DND-41 (cell line): ENCODE measurements at places on chromosomes 5 and 9.

GRCh38 chr9:124139001-124139400, 118.7 kb upstream of the NEK6 start:
- no peaks in the 10 kb centered on the region for H3K27me3 ChIP-seq
- H3K4me3 ChIP-seq, result no peak overlapping the region
- H3K36me3 ChIP-seq, result no peaks in the 10 kb centered on the region
- H3K4me1 ChIP-seq, result no peaks in the 10 kb centered on the region
- no peak for DNase-seq

- no peak overlapping the region for H3K4me3 ChIP-seq
- no peaks in the 10 kb centered on the region for H3K4me1 ChIP-seq
- H3K36me3 ChIP-seq, result no peaks in the 10 kb centered on the region
- no peak overlapping the region for H3K27ac ChIP-seq
Measured at GRCh38 chr5:12292610-12293204, 388.5 kb upstream of the CTNND2 start.

GRCh38 chr9:81686614-81687520, 2.5 kb downstream of the TLE1 start:
- H3K36me3 ChIP-seq, result peaks cover 5% of the 10 kb centered on the region; the same call in 1 of the 2 replicates
- H3K27ac ChIP-seq, result no peak overlapping the region
- H3K4me3 ChIP-seq, result peak overlapping the region; percentile 72
- DNase-seq, result no peak
- no peaks in the 10 kb centered on the region for H3K27me3 ChIP-seq

DNA sequence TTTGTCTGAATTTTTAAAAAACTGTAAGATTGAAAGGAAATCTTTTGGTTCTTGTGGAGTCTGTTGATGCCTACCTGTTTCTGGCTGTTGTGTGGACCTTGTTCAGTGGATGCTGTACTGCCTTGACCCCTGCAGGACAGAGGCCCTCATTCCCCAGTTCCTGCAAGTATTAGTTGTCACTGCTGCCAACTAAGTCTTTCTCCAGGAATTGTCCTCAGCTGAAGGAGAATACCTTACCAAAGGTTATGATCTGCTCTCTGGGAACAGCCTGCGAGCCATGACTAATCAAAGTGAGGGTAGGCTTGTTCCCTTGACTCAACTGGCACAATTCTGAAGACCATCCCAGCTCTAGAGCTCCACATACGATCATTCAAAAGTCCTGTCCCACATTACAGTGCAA, 145.3 kb upstream of the FST start:
- no peaks in the 10 kb centered on the region for H3K27me3 ChIP-seq
- H3K4me3 ChIP-seq, result no peak overlapping the region
- no peaks in the 10 kb centered on the region for H3K4me1 ChIP-seq
- H3K27ac ChIP-seq, result no peak overlapping the region
- H3K36me3 ChIP-seq, result no peaks in the 10 kb centered on the region

DNA sequence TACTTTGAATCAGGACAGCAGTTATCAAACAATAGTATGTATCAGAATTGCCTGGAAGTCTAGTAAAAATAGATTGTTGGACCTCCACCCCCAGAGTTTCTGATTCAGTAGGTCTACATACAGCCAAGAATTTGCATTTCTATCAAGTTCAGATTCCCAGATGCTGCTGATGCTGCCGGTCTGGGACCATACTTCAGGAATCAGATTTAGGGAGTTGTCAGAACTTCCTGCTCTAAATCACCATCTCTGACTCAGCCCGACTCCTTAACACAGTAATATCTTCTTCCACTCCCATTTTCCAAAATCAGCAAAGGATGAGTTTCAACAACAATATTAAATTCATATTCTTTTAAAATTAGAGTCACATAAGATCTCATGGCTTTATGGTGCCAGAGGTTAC, 227.2 kb upstream of the TMEM161B start:
- no peak overlapping the region for H3K4me3 ChIP-seq
- H3K36me3 ChIP-seq, result no peaks in the 10 kb centered on the region
- DNase-seq, result no peak
- H3K4me1 ChIP-seq, result no peaks in the 10 kb centered on the region
- no peak overlapping the region for H3K27ac ChIP-seq
- peaks cover 4% of the 10 kb centered on the region for H3K27me3 ChIP-seq

GRCh38 chr9:91900055-91900796, 49.8 kb downstream of the ROR2 start:
- H3K27ac ChIP-seq, result no peak overlapping the region
- H3K36me3 ChIP-seq, result no peaks in the 10 kb centered on the region
- no peaks in the 10 kb centered on the region for H3K27me3 ChIP-seq
- no peak for DNase-seq
- no peak overlapping the region for H3K4me3 ChIP-seq

GRCh38 chr9:110543631-110544051, 35.9 kb downstream of the SVEP1 start:
- H3K36me3 ChIP-seq, result no peaks in the 10 kb centered on the region
- DNase-seq, result no peak
- H3K4me1 ChIP-seq, result no peaks in the 10 kb centered on the region

GRCh38 chr5:171874234-171874633, 88.6 kb downstream of the SMIM23 start:
- H3K27ac ChIP-seq, result no peak overlapping the region
- no peaks in the 10 kb centered on the region for H3K27me3 ChIP-seq
- H3K4me1 ChIP-seq, result no peaks in the 10 kb centered on the region
- no peak overlapping the region for H3K4me3 ChIP-seq
- no peak for DNase-seq

DNA sequence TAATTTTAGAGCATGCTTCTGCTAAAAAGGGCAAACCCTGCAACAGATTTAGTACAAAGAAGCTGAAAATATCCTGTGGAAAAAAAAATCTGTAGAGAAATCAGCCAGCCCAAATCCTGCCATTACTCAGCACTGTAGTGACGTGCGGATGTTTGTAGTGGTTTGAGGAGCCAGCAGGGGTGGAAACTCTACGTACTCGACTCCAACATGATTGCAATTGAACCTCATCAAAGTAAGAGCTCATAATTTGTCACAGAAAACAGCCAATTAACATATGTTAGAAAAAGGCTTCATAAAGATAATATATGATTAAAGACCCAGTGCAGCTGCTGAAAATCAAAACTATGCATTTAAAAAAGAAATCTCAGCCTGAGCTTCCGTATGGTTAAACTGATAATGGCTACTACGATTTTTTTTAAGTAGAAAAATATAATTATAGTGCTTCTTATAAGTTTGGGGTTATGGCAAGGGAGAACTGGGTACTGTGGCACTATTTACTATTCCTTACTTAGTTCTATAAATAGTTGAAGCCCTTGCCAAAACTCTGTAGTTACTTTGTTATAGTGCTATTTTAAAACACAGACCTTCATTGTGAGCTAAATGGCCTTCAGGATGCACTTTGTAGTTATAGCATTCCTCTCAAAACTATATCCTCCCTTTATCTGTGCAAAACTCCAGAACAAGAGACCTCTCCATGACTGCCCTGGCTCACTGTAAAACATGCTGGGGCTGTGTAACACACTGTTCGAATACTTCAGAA, 49.4 kb downstream of the MEF2C start:
- no peak overlapping the region for H3K27ac ChIP-seq
- no peaks in the 10 kb centered on the region for H3K4me1 ChIP-seq
- no peaks in the 10 kb centered on the region for H3K36me3 ChIP-seq
- H3K27me3 ChIP-seq, result no peaks in the 10 kb centered on the region

DNA sequence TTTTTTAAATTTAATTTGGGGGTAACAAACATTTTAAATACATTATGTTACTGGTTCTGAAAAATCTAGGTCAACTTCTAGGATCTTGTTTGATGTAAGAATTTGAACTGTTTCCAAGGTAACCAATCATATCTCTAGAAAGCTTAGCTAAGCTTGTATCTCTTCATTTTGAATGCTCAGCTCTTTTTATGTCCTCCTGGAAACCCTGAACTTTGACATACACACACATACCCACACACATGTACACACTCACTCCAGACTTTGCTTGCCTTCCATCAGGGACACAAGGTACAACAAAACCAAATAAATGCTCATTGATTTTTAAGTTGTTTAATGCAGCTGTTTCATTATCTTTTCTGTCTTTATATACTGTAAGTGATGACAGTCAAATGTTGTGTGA, 178.5 kb downstream of the RAB3C start:
- no peaks in the 10 kb centered on the region for H3K27me3 ChIP-seq
- H3K27ac ChIP-seq, result no peak overlapping the region
- no peak overlapping the region for H3K4me3 ChIP-seq
- H3K4me1 ChIP-seq, result no peaks in the 10 kb centered on the region
- no peaks in the 10 kb centered on the region for H3K36me3 ChIP-seq
- no peak for DNase-seq

- no peaks in the 10 kb centered on the region for H3K27me3 ChIP-seq
- H3K4me1 ChIP-seq, result no peaks in the 10 kb centered on the region
- no peaks in the 10 kb centered on the region for H3K36me3 ChIP-seq
- H3K27ac ChIP-seq, result no peak overlapping the region
- no peak for DNase-seq
Measured at GRCh38 chr5:104539618-104540350, 977.2 kb upstream of the NUDT12 start.

GRCh38 chr9:68493958-68494577, 46.6 kb downstream of the TMEM252 start:
- no peaks in the 10 kb centered on the region for H3K27me3 ChIP-seq
- no peak overlapping the region for H3K27ac ChIP-seq
- no peak overlapping the region for H3K4me3 ChIP-seq
- H3K4me1 ChIP-seq, result 0 out of 2 replicates have a peak, but pooled peaks cover 3% of the 10 kb centered on the region
- no peak for DNase-seq
- no peaks in the 10 kb centered on the region for H3K36me3 ChIP-seq

GRCh38 chr5:30880514-30880913, 313.0 kb upstream of the CDH6 start:
- H3K4me1 ChIP-seq, result no peaks in the 10 kb centered on the region
- H3K27ac ChIP-seq, result no peak overlapping the region
- no peaks in the 10 kb centered on the region for H3K36me3 ChIP-seq
- no peaks in the 10 kb centered on the region for H3K27me3 ChIP-seq

- no peak for DNase-seq
- H3K4me3 ChIP-seq, result no peak overlapping the region
- no peaks in the 10 kb centered on the region for H3K36me3 ChIP-seq
- H3K27me3 ChIP-seq, result no peaks in the 10 kb centered on the region
- H3K4me1 ChIP-seq, result peaks cover 11% of the 10 kb centered on the region
Measured at GRCh38 chr9:5357431-5358105, 17.9 kb upstream of the RLN1 start.

GRCh38 chr9:89005323-89005722, 14.1 kb downstream of the S1PR3 start:
- H3K36me3 ChIP-seq, result no peaks in the 10 kb centered on the region
- H3K27ac ChIP-seq, result no peak overlapping the region
- no peak for DNase-seq

DNA sequence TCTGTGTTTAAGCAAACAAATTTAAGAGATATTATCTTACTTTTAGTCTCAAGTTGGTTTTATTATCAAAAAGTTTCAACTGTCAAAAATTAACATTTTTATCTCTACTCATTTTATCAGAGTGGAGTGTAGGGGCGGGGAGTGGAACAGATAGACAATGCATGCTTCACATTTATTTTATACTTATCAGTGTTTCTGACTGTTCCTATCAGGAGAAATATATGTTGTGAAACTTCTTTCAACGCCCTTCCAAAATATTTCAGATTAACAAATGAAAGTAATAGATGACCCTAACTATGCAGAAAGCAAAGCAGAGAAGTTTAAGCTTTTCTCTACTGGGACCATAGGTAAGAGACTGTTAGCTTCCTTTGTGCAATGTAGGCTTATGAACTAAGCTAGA, 44.9 kb upstream of the MAST4 start:
- H3K4me3 ChIP-seq, result no peak overlapping the region
- no peaks in the 10 kb centered on the region for H3K27me3 ChIP-seq
- no peak for DNase-seq
- no peaks in the 10 kb centered on the region for H3K36me3 ChIP-seq
- no peak overlapping the region for H3K27ac ChIP-seq
- peaks cover 17% of the 10 kb centered on the region for H3K4me1 ChIP-seq

GRCh38 chr9:135214706-135215105, 127.2 kb downstream of the OLFM1 start:
- H3K27me3 ChIP-seq, result no peaks in the 10 kb centered on the region
- no peak overlapping the region for H3K4me3 ChIP-seq
- H3K4me1 ChIP-seq, result no peaks in the 10 kb centered on the region
- no peak for DNase-seq

GRCh38 chr9:37534901-37535300, 41.3 kb downstream of the FBXO10 start:
- no peak overlapping the region for H3K4me3 ChIP-seq
- no peak for DNase-seq
- peaks cover 14% of the 10 kb centered on the region; the same call in 1 of the 2 replicates for H3K36me3 ChIP-seq

DNA sequence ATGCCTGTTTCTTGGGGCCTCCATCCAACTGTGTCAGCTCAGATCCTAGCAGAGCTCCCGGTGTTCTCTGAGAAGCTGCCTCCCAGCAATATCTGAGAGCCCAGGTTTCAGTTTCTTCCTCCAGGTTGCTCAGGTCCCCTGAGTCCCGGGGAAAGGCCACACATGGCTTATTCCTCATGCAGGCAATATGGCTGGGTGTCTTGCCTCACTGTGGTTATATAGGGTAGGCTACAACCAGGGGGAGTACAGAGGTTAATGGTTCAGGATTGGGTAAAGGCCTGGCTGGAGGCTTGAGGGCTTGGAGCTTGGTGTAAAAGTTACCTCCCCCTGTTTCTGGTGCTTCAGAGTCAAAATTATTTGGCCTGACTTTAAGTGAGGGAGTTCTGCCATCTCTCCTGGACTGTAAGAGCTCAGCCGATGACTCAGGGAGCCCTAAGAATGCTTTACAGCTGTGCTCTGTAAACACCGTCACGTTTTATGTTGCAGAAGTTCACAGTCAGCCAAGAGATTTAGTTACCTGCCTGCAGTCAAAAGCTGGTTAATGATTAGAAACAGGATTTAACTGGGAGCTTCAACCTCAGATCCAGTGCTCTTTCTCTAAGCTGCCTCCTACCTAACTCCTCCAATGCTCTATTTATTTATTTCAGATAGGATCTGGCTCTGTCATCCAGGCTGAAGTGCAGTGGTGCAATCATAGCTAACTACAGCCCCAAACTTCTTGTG, 24.3 kb upstream of the UBAP2 start:
- H3K27ac ChIP-seq, result no peak overlapping the region
- H3K4me1 ChIP-seq, result no peaks in the 10 kb centered on the region
- H3K36me3 ChIP-seq, result no peaks in the 10 kb centered on the region
- H3K4me3 ChIP-seq, result no peak overlapping the region
- DNase-seq, result no peak

DNA sequence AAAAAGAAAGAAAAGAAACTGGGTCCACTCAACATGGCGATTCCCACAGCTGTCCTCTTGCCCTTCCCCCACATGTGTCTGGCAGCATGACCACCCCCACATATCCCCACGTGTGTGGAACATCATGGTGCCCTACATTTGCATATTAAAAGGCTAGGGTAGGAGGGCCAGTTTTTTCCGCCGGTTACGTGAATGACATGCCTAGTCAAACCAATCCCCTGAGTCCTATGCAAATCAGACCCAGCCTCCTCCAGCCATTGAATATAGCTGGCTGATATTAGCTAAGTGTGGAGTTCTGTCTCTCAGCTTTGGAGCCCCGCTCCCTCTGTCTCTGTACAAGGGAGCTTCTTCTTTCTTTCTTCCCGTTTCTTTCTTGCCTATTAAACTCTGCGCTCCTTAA, 33.0 kb upstream of the CCDC112 start:
- H3K27ac ChIP-seq, result no peak overlapping the region
- DNase-seq, result no peak
- no peaks in the 10 kb centered on the region for H3K4me1 ChIP-seq
- peaks cover 7% of the 10 kb centered on the region for H3K27me3 ChIP-seq
- no peaks in the 10 kb centered on the region for H3K36me3 ChIP-seq
- H3K4me3 ChIP-seq, result no peak overlapping the region
